ENCODE measurements at places on chromosomes 4 and X.

GRCh38 chr4:98670186-98670585 lies 11.8 kb upstream of the TSPAN5 start:
- DNase-seq: no peak

GRCh38 chr4:120071192-120071795 lies 4.6 kb upstream of the MAD2L1 start:
- DNase-seq: peak; percentile 70

DNA sequence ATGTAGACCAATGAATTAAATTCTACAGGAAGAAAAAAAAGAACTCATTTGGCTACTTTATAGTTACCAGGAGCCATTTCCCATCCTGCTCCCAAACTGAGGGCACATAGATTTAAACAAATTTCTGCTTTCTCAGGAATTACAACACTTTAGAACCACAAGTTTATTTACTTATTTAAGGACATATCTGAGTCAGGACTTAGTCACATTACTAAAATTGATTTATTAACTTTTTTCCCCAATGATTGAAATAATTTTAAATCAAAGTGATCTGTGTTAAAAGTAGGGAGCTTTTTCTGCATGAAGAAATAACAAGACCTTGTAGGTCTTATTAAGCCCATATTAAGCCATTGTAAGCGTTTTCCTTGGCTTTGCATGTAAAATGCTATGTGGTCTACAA lies 291.0 kb upstream of the HAND2 start:
- no peak for DNase-seq

DNA sequence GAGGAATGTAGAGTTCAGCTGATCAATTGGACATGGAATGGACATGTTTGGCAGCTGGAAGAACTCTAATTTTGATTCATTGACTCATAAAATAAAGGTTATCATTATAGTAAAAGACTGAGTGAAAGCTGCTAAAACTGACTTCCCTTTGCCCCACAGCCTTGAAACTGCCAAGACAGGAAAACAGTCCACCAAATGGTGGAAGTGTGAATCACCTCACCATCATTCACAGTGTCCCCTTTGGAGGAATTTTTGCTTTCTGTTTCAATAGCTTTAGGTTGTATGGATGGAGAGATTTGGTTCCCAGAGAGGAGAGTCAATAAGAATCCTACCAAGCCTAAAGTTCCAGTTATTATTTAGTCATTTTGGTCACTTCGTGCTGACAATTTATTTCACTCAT lies 20.8 kb upstream of the FREM3 start:
- no peak for DNase-seq

DNA sequence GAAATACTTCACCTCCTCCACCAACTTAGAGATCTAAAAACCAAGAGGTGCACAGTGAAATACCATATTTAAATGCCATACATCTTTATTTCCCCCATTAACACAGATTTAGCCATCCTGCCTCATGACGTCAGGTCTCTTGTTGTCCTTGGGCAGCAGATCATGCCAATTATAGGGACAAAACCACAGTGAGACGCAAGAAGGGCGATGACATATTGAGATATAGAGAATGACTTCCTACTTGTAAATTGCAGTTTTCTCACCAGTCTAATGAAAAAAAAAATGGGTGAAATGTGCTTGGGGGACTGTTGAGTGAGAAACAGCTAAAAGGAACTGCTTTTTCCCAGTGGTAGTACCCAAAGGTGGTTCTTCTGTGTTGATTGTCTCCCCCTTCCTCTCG lies 24.3 kb downstream of the RS1 start:
- no peak for DNase-seq

GRCh38 chrX:99421796-99422195 lies 988.3 kb downstream of the PCDH19 start:
- DNase-seq: no peak

GRCh38 chr4:10101671-10102473 lies 14.7 kb downstream of the WDR1 start:
- DNase-seq: no peak

DNA sequence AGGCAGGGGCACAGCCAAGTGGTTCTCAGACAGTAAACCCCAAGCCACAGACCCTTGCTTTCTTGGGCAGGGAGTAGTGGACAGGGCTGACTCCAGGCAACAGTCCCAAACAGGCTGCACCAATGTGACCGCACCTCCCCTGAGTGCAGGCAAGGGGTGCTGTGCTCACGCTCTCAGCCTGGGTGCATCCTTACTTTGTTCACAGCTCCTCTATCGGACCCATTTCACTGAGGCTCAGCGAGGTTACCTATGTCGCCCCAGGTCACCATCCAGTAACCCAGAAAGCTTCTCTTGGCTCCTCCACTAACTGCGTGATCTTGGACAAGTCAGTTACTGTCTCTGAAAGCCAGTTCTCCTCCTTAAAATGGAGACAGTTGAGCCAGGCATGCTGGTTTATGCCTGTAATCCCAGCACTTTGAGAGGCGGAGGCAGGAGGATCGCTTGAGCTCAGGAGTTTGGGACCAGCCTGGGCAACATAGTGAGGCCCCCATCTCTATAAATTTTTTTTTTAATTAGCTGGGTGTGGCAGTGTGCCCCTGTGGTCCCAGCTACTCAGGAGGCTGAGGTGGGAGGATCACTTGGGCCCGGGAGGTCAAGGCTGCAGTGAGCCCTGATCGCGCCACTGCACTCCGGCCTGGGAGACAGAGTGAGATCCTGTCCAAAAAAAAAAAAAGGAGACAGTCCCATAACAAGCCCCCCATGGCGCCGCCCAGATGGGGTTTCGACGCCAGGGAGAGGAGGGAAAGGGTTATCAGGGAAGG lies 823 bp upstream of the MAN2B2 start:
- DNase-seq: peak; percentile 26

DNA sequence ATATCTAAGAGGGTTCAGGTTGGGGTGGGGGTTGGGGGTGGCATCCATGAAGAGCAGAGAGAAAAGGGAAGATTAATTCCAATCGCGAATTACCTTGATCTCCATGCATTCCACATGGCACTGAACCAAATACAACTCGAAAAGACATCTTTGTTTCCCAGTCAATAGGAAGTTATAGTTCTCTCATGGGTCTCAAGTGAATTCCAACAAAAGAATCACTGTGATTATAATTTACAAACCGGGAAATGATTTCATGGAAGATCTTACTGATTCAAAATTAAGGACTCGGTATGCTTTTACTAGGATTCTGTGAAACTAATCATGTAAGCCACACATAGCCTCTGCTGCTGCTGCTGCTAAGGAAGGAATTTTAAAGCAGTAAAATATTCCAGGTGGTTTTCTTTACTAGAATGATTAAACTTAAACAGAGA lies 26.6 kb upstream of the AMELX start:
- no peak for DNase-seq

- no peak for DNase-seq
Observed at GRCh38 chr4:6125103-6125651, 75.2 kb downstream of the JAKMIP1 start.

GRCh38 chrX:123455693-123456092 lies 271.6 kb downstream of the GRIA3 start:
- DNase-seq: no peak

DNA sequence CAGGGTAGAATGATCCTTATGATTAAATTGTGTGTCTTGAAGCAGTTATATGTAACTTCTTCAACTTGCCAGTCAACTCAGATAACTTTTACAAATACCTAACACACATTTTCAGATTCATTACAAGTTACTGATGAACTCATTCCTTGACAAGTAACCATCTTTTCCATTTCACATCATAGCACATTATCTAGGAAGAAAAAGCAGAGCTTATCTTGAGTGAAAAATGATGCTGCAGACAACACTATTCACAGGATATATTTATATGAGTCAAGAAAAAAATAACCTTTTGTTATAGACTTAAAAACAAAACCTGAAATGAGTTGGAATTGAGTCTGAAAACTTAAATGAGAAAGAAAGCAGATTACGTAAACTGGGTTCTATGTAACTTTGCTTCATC lies 68.9 kb downstream of the LEF1 start:
- DNase-seq: no peak

GRCh38 chr4:112853662-112854256 lies 195.7 kb upstream of the ANK2 start:
- DNase-seq: no peak

DNA sequence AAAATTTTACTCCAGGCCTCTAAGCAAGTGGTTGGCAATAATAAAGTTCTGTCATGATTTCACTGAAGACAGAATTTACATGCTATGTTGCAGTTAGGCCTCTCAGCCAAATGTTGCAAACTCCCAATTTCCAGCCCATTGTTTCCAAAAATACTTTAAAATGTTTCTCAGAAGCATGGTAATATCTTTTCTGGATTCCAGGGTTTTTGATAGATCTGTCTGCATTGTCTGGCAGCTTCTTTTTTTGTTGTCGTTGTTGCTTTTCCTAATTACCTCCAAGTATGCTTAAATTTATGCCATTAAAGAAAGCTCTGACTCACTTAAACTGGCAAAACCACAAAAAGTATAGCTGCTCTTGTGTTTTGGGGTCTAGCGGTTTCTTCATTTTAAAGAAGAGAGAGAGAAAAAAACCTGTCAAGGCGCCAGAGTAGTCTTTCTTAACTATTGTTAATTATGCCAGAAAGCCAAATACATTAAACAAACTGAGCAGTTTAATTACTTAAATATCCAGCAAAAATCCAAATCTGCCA lies 97.0 kb downstream of the AGTR2 start:
- no peak for DNase-seq

GRCh38 chr4:7359400-7360062 lies 75.2 kb downstream of the PSAPL1 start:
- DNase-seq: no peak

DNA sequence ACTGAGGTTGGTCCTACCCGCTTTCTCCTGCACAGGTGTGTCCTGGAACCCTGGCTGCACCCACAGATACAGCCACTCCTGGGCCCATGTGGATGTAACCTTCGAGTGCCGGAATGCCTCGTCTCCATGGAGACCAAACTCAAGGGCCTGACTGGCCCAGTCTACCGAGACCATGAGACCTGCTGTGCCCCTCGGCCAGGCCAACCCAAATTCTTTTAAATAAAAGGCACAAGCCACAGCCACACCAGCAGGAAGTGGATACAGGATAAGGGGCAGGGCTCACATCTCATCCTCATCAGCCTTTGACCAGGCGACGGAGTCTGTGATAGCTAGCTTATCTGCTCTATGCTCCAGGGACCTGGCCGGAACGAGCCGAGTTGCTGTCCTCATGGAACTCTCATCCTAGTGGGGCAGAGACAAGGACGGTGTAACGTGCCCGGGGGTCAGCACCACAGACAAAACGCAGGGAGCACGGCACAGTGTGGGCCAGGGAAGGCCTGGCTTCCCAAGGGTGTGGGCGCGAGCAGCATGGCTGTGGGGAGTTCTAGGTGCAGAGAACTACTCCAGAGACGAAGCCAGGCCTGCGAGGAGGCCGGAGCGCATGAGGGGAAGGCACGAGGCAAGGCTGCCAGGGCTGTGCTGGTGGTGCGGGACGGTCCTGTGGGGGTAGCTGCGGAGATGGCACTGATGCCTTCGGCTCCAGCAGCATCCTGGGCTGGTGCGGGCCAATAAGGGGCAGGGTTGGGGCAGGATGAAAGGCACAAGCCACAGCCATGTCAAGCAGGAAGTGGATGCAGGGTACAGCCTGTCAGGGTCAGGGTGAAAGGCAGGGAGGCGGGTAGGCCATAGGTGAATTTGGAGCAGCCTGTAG lies 22.7 kb downstream of the NOP14 start:
- no peak for DNase-seq

- DNase-seq: no peak
Observed at GRCh38 chr4:95367824-95368223, 180.9 kb downstream of the UNC5C start.

DNA sequence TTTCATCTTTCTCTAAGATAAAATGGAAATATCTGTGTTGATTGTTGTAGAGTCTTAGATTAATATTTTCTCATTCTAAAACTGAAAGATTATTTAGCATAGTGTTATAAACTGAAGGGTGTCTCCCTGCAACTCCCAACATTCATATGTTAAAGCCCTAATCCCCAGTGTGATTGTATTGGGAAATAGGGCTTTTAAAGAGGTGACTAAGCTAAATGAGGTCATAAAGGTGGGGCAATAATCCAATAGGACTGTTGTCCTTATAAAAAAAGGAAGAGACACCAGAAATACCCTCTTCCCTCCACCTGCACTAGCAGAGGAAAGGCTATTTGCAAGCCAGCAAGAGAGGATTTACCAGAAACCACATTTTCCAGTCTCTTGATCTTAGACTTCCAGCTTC lies 1626.4 kb downstream of the C4orf33 start:
- DNase-seq: no peak

GRCh38 chrX:154738011-154738738 lies 12.7 kb downstream of the GAB3 start:
- peak; percentile 52 for DNase-seq

DNA sequence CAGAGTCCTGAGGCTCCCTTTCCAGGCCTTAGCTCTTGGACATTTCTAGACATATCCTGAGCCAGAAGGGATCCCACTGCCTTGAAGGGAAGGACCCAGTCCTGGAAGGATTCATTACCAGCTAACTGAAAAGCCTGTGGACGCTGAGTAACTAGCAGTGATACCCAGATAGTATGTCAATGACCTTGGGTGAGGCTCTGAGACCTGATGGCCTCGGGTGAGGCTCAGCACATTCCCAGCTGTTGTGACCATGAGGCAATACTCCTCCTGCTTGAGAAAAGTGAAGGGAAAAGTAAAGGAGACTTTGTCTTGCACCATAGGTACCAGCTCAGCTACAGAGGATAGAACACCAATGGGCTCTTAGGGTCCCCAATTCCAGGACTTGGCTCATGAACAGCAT lies 268.1 kb downstream of the DKK2 start:
- no peak for DNase-seq

- no peak for DNase-seq
Observed at GRCh38 chr4:174517502-174518445, 4.5 kb downstream of the HPGD start.

DNA sequence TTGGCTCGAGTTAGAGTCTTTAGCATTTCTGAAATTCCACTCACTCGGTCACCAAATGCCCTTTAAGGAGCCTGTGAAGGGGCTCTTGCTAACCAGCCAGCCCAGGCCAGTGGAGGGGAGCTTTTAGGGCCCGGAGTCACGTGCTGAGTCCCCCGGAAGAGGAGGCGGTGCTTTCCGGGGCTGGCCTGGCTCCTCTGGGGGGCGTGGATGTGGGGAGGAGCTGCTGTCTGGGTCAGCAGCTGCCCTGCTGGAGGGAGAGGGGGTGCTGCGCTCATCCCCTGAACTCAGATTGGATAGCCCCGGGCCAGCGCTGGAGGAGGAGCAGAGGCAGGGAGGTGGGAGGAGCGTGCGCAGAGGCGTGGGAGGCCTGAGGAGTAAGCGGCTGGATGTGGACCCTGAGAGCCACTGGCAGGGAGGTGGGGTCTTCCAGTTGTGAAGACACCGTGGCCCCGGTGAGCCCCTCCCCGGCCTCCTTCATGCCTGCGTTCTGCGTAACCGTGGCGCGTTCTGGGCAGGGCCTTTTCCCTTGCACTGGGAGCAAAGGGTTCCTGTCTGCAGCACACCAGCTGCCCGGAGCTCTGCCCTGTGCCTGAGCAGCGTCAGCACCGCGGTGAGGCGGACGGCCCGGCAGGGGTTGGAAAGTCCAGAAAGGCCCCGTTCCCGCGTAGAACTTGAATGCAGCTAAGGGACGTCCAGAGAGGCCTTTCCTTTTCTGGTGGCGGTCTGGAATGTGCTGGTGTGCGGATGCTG lies 19.7 kb downstream of the MAEA start:
- peak; percentile 81 for DNase-seq

- no peak for DNase-seq
Observed at GRCh38 chr4:69044247-69044646, 52.0 kb upstream of the UGT2B7 start.

- DNase-seq: no peak
Observed at GRCh38 chr4:26334366-26334765, 13.6 kb downstream of the RBPJ start.
